D341Med (cell line): ENCODE measurements at places on chromosomes 4 and X.

GRCh38 chr4:6367371-6367851, 97.8 kb downstream of the WFS1 start:
- DNase-seq, result no peak

DNA sequence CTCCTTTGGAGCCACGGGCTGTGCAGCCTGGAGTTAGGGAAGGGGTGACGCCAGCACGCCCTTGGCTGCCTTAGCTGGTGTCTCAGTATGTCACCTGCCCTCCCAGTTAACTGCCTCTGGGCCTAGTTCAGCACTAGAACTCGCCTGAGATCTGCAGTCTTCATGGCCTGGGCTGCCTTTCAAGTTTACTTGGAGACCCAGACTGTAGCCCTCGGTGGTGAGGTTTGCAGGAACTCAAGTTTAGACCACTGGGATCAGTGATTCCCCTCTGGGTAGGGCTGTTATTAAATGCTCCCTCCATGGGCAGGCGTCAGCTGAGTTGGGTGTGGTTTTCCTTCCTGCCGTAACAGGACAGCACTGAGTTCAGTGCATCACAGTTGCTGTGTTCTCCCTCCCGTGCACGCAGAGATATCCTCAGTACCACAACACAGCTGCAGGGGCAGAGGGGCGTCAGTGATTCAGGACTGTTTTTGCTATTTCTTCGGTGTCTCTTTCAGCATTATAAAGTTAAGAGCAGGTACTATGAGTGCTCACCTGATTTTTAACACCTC, 30.5 kb downstream of the PLAC8 start:
- no peak for DNase-seq

GRCh38 chr4:105560421-105560848, 8.0 kb downstream of the ARHGEF38 start:
- DNase-seq, result no peak

GRCh38 chr4:29295280-29295679, 1424.9 kb upstream of the PCDH7 start:
- DNase-seq, result no peak

DNA sequence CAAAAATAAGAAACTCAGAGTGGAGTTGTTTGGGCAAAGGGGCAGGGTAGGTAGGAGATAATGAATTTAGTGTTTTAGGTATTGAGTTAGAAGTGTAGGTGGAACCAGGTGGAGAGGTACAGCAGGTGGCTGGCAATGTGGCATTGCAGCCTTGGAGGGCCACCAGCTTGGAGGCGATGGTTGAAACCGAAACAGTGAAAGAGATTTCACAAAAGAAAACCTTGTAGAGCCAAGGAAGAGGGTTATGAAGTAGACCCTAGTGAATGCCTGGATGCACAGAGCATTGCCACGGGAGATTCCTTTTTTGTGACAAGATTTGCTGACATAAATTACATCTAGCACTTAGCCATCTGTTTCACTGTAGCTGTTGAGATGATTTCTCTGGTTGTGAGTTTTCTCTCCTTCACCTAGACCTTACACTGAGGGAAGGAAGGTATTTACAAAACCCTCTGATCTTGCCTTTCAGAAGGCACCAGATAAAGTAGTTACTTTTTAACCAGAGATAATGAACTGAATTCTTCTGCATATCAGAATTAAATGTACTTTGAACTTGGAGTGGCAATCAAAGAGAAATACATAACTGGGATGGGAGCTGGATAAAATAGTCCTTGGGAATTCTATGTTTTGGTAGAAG, 104.1 kb upstream of the CASK start:
- DNase-seq, result no peak

DNA sequence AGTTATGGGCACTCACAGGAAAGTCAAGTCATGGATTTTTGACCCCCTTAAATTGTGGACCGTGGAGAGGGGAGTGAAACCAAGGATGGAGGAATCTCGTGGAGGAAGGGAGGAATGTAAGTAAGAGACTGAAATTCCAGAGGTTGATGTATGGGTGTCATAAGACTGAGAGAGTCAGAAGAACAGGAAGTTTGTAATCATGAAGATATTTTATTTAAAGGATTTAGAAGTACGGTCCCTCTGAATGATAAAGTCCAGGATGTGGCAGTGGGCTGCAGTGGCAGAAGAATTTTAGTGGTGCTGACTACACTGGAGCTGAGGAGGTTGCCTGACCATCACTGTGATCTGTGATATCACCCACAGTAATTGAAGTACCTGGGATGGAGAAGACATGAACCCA, 57.8 kb downstream of the DCLK2 start:
- no peak for DNase-seq

DNA sequence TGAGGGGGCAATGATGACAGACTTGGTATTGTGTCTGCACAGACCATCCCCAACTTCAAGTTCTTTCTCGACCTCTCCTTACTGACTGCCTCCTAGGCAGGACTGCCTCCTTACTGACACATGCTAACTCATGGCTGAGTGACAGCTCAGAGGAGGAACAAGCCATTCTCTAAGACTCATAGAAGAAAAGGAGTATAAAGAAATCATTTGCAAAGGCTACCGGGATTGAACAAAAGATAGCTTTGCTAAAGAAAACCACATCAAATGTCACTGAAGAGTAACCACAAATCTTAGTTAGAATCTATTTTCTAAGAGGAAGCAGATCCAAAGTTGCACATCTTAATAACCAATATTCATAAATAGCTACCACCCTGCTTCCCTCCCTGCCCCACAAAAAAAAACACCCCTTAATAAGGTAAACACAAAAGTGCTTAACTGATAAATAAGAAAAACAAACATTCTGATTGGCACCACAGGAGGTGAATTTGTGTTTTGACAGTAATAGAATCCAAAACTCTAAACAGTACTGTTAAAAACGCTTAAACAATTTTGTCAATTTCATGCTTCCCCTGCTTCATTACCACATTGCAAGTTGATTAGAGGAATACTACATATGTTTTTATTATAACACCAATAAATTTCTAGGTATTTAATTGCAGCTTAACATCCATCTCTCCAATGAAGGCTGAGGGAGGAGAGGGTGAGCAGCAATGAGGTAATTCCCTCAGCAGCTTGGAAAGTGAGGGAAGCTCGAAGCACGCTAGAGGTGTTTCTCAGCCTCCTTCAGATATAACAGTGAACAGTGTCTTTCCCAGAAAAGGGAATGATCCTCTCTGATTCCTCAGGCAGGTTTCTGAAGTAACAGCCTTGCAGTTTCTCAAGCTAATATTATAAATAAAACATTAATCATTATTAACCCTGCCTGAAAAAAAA, 160.0 kb downstream of the HNRNPD start:
- DNase-seq, result no peak

GRCh38 chr4:122997463-122998101, 75.2 kb upstream of the NUDT6 start:
- no peak for DNase-seq

DNA sequence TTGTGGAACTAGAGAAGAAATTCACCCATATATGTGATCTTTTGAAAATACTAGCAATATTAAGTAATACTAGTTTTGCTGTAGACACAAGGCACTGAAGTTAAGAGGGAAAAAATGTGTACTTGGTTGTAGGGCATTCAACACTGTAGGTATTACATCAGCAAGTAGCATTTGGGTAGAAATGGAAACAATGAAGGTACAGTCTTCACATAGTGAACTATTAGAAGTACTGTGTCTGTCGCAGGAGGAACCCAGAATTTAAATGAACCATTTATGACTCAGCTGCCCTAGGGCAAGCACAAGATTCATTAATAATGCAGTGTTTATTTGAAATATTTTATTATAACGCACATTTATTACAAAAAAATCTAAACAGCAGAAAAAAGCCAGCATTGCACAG, 572.7 kb upstream of the TENM3 start:
- DNase-seq, result no peak

- DNase-seq, result no peak
Observed at GRCh38 chrX:666762-667720, 36.5 kb downstream of the SHOX start.

GRCh38 chrX:153908219-153908860, 3.9 kb downstream of the AVPR2 start:
- DNase-seq, result no peak

GRCh38 chr4:87045234-87045558, 110.4 kb downstream of the AFF1 start:
- no peak for DNase-seq

DNA sequence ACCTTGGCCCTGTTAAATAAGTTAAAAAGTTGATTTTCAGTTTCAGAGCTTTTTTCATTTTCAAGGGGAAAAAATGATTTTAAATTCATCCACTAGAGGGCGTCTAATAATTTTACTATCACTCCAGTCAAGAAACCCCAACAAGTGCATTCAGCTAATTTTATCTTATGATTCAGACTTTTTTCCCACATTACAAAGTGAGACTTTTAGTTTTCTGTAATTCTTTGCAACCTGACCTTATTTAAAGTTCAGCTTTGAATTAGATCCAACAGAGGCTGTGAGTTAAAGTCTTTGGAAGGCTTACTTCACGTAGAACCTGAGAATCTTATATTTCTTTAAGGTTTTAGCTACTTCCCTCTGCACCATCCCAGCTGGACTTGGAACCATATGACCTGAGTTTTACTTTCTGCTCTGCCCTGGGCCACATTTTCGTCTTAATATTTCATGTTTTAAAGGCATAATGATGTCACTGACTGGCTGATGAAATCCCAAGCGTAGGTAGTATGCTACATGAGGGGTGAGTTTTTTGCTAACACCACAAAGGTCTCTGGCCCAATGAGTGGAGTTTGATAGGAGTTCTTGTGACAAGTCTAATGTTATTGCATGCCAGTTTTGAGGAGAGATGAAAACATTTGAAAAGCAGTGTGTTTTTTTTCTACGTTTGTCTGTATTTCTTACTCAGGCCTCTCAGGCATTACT, 7.2 kb downstream of the GNRHR start:
- peak; percentile 31 for DNase-seq

- DNase-seq, result no peak
Observed at GRCh38 chr4:154502111-154502510, 10.5 kb upstream of the DCHS2 start.

- DNase-seq, result no peak
Observed at GRCh38 chrX:132648895-132649294, 160.1 kb upstream of the MBNL3 start.

DNA sequence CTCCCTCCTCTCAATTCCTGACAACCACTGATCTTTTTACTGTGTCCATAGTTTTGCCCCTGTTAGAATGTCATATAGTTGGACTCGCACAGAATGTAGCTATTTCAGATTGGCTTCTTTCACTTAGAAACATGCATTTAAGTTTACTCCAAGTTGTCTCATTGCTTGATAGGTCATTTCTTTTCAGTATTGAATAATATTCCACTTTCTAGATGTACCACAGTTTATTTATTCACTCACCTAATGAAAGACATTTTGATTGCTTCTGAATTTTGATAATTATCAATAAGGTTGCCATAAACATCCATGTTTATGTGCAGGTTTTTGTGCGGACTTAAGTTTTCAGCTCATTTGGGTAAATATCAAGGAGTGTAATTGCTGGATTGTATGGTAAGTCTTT, 38.5 kb downstream of the SLC9B1 start:
- no peak for DNase-seq

DNA sequence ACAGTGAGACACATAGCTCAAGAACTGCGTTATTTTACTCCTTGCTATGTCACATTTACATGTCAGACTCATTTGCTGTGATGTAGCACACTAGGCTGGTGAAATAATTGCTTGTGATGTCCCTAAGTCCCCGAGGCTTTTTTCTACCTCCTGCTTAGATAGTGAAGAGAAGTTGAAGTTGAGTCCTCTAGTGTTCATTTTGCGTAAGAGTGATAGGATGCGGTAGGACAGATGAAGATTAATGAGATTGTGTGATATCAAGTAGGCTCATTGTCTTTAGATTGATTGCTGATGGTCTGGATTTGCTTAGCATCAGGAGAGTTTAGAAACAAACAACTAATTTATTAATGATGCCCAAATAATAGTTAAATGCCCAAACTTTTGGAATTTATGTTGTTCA, 173.6 kb upstream of the NUDT6 start:
- DNase-seq, result peak; percentile 43

- no peak for DNase-seq
Observed at GRCh38 chr4:33924811-33925210, 2319.5 kb downstream of the ARAP2 start.

GRCh38 chr4:146190456-146190855, 14.9 kb downstream of the LSM6 start:
- DNase-seq, result no peak

DNA sequence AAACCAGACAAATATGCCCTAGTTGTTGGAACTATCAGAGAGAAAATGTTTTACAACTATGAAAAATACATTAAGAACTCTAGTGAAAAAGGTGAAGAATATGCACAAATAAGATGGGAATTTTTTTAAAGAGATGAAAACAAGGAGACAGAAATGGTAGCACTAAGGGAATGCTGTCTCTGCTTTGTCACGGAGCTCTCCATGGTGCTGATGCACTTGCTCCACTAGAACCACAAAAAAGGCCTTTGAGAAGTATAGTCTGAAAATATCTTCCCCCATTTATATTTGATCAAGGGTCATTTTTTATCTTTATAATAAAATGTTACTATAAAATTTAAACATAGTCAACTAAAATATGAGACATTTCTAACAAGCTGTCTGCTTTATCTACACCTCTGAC, 1655.5 kb upstream of the AGA start:
- DNase-seq, result no peak

- DNase-seq, result no peak
Observed at GRCh38 chr4:3476936-3477749, 14.0 kb downstream of the DOK7 start.

GRCh38 chr4:145842224-145842887, 96.3 kb downstream of the ZNF827 start:
- no peak for DNase-seq

DNA sequence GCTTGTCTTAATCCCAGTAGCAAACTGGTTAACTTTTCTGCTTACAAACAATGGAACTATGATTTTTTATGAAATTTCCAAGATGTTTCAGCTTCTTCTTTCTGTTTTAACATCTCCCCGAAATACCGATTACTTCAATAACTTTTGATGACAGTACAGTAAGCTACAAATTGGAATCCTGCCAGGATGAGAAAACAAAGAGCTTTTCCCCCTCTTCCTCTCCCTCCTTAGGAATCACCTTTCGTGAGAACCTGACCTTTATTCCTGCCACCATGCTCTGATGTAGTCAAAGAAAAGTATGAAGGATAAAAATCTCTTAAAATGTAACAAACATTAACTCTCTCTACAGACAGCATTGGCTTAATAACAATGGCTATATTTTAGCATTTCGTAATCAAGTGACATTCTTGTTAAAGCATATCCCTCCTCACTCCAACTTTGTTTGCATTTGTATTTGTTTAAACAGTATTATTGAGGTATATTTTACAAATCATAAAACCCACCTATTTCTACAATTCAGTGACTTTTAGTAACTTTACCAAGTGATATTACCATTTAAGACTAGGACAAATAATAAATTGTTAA, 148.7 kb upstream of the NAP1L5 start:
- no peak for DNase-seq

DNA sequence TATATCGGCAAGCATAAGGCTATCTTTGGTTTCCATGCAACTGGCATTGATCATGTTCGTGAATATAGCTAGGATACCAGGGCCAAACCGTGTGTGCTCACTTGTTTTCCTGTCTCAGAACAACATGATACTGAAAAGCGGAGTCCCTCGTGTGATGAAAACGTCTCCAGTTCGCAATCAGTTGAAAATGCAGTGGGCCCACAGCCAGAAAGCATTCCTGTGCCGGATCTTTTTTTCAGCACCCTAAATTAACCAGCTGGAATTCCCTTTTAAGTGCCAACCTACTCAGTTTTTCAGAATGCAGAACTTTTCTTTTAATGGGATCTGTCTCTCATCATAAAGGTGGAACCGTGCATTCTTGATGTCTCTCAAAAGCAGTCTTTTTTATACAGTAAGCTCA, 130.8 kb upstream of the FRG1 start:
- DNase-seq, result no peak
